ENCODE measurements at places on chromosomes 4 and X.
A peak's percentile ranks its signal among the peaks of the same experiment; 100 is the strongest.

GRCh38 chr4:108024878-108025165 lies 35.1 kb downstream of the HADH start:
- no peak for DNase-seq

- no peak for DNase-seq
Measured at GRCh38 chr4:150012851-150013360, 65.3 kb upstream of the DCLK2 start.

- no peak for DNase-seq
Measured at GRCh38 chr4:78551420-78552351, at the start of gene ANXA3. Gene ANXA3, plus strand, starts transcription at chr4:78551770. Its CDS starts 2,704 bp downstream, at chr4:78554474.

- DNase-seq, result no peak
Measured at GRCh38 chr4:114178392-114178791, 198.9 kb upstream of the ARSJ start.

DNA sequence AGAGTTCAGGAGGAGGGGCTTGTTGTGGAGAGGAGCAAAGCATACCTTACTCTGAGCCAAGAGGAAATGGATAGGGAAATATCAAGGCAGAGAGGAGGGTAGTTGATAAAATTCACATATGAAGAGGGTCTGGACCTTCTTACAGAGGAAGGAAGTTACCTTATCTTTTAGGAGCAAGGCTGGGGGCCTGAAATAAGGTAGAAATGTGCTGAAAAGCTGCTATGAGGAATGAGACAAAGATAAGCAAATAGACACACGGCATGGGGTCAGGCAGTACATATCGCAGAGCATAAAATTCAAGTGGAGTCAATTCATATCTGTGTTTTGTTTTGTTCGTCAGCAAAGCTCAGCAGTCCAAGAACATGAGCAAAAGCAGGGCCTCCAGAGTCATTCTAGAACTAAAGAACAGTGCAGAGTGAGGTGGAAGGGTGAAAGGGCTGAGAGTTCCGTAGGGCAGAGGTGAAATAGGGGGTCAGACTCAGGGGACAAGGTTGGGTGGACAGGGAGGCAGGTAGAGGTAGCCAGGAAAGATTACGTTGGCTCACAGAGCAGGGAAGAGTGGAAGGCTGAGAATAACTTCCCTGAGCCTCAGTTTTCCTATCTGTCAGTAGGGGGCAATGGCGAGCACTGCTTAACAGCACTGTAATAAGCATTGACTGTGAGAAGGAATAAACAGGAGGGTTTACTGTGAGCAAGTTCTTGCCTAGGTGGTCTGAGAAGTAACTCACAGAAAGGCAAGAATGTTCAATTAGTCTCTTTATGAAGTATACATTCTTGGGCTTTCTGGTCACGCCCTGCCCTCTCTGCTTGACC lies 9.2 kb downstream of the VSIG4 start:
- DNase-seq, result no peak

DNA sequence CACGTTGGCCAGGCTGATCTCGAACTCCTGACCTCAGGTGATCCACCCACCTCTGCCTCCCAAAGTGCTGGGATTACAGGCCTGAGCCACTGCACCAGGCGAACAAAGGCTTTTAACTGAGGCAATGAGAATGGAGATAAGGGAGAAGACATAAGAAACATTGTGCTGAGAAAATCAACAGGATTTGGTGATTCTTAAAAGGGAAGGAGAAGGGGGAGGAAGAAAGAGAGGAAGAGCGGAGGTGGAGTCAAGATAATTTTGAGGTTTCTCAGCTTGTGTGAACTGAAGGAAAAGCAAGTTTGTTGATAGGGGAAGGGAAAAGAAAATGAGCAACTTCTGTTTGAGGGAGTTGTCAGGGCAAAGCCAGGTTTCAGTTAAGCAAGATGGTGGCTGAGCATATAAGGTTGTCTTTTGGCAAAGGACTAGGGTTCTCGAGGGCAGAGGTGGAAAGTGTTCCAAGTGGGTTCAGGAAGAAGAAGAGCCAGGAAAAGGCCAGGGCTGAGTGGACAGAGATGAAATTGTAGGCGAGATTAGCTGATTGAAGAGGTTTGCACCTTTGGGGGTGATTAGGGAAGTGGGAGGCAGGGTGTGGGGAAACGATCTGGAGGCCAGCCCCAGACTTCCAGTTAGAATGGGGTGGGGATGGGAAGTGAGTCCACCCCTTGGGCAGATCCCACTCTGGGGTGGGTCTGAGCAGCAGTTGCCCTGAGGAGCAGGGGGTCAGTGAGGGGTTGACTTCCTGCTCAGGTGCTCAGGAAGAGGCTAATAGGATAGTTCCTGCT lies 7.8 kb downstream of the DOCK11 start:
- DNase-seq, result no peak

DNA sequence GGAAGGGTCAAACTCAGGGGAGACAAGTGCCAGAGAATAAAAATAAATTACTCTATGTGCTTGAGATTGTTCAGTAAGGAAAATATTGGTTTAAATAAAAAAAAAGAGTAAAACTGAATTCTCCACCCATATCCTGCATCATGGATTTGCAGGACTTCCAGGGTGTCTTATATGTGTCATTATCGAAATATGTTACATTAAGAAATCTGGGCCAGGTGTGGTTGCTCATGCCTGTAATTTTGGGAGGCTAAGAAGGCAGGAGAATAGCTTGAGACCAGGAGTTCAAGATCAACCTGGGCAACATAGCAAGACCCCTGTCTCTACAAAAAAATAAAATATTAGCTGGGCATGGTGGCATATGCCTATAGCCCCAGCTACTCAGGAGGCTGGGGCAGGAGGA lies 104.9 kb downstream of the PPP3CA start:
- DNase-seq, result no peak

- DNase-seq, result no peak
Measured at GRCh38 chr4:173269280-173269679, 64.9 kb downstream of the HMGB2 start.

DNA sequence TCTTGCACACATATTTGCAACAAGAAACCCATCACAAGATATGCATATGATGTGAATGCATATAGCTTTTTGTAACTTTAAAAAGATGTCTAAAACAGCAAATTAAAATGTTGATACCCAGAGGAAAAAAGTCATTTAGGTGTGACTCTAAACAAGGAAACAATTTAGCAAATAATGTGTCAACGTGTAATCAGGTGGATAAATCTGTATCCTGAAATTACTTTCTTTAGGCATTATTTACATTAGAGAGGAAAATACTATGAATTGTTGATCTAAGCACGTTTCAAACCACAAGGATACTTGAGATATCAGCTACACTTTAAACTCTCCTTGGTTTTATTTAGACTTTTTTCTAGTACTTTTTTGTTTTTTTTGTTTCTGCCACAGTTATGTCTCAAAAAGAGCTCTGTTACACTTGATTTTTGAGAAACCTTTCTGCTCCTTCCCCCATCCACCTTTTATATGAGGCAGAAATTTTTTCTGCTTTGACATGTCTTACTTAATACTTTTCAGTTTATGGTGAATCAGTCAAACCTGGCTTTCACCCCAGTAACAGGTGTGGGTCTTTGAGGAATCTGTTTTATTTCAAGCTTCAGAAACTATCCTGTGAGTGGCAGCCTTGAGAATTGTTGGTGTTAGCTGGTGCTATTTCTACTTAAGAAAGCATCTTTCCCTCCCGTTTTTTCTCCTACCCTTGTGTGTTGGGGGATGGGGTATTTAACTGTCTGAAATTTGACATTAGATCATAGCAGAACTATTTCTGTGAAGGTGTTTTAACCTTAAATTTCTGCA lies 1.9 kb downstream of the NPNT start:
- DNase-seq, result no peak

- no peak for DNase-seq
Measured at GRCh38 chrX:142891046-142891445, 134.7 kb upstream of the SPANXN4 start.

DNA sequence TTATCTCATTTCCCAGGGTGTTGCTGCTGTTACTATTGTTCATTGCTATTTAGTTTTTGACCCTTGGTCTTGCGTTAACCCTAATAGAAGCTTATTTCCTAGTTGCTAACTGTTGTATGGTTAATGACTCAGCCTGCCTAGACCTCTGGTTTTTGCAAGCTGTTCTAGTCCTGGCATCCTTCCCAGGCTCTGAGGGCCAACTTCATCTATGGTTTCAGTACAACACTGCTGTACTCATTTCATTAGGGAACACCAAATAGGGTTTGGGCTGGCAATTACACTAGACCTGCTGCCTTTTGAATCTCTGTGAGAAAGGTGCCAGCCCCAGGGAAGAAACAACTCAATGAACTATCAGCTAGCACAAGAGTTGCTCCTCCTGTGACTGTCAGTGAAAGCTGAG lies 59.6 kb downstream of the DCX start:
- DNase-seq, result peak; percentile 44

GRCh38 chrX:150312931-150313330 lies 50.2 kb upstream of the MAMLD1 start:
- DNase-seq, result no peak
